CD4-positive, alpha-beta T cell treated with Interleukin-1 beta for 1 hour (primary cell): ENCODE measurements at places on chromosomes 4 and X.

DNA sequence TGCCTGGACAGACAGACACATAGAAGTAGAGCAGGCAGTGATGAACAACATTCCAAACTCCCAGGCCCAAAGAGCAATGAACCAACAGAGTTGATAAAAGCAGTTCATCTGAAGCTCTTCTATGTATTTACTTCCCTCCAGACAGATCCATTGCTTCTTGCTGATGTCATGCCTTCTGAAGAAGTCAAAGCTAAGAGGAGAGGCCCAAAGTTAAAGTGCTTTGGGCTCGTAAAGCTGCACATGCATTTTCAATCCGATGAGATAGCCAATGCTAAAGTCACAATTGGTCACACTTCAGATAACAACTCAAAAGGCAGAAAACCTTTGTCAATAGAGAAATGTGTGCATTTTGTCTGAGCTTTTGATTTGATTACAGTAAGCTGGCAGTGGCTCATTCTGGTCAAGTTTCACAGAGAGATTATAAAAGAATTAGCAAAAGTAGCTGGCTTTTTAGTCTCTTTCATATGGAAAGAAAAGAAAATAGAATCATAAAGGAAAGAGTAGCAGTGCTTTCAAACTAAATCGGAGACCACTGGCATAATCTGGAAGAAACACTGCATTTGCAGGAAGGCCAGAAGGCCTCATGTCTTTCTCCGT is 82.0 kb downstream of the GPC4 start:
- DNase-seq = no peak

- DNase-seq = no peak
These were observed 77.3 kb upstream of the NOCT start for GRCh38 chr4:138938366-138938690.

DNA sequence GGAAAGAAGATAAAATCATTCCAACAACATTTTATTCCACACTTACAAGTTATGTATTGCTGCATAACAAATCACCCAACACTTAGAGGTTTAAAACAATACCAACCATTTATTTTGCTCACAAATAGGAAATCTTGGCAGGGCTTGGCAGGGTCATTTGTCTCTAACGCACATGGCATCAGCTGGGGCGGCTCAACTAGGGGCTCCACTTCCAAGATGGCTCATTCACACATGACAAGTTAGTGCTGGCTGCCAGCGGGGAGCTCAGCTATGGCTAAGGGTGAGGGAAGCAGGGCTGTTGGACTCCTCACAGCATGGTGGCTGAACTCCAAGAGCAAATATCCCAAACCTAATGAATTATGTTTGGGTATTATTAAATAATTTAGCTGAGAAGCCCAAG is 377.0 kb downstream of the ZNF674 start:
- DNase-seq = no peak

DNA sequence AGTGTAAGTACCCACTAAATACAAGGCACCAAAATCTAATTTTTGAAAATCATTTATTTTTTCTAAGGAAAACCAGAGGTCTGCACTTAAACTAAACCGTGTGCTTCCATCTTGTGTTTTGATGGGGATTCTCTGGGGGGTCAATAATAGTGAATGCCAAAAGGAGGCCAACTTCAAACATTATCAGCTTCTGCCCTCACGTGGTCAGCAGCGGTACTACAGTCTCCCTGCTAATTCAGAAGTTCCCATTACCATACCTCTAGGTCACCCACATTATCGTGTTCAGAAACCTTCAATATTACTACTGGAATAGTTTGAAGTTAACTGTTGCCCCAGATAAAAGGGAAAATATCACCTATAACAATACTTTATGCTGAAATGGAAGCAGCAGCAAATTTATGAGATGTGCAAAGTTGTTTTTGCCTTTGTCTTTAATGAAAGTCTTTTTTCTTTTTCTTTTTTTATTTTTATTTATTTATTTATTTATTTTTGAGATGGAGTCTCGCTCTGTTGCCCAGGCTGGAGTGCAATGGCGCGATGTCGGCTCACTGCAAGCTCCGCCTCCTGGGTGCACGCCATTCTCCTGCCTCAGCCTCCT is 17.3 kb downstream of the CTPS2 start:
- DNase-seq = peak; percentile 44

DNA sequence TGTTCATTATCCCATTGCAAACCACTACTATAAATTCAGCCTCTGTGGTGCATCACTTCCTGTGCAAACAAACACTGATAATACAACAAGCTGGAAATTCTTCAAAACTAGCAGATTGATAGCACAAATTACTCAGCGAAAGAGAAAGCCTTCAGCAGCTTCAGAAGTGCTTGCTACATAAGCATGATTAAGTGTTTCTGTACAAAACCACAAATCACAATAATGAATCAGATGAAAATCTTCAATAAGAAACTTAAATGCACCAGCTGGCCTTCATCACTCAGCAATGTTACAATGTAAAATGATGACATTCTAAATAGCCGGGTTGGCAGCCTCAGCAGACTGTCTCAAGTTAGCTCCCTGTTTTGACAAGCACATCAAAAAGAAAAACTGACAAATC is 262.2 kb downstream of the SPOCK3 start:
- no peak for DNase-seq

GRCh38 chr4:99642725-99643489 is 14.7 kb downstream of the C4orf54 start:
- DNase-seq = no peak

GRCh38 chr4:76772498-76773106 is 125.3 kb downstream of the SOWAHB start:
- no peak for DNase-seq

DNA sequence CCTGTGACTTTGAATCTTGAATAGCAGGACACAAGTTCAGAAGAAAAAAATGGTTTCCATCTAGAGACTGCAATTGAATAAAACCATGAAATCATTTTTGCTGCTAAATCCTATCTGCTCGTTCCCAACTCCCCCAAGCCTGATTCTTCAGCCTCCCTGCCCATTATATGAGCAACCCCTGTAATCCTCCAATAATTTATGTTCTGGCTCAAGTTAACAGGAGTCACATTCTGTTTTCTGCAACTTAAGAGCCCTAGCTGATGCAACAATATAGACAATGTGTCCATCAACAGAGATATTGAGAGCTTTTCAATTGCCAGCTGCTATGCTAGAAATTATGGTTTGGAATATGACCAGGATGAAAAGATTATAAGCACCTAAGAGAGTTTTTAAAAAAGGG is 84.1 kb downstream of the LDB2 start:
- no peak for DNase-seq

GRCh38 chrX:131837325-131837724 is 185.8 kb upstream of the STK26 start:
- DNase-seq = no peak

DNA sequence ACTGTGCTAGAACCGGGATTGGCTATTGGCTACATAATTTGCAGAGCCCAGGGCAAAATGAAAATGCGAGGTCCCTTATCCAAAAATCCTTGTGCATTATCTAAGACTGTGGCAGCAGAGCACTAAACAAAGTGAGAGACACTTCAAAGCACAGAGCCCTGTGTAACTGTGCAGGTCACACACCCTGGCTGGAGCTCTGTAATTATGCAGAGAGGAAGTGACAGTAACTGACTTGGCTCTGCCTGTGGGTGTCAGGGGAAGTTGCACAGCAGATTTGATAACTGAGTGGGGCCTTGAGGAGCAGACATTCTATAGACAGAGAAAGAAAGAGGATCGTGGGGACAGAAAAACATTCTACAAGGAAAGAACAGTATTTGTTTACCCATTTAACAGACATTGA is 173.5 kb upstream of the FMR1 start:
- no peak for DNase-seq

GRCh38 chr4:47519239-47519883 is 34.3 kb downstream of the ATP10D start:
- peak; percentile 4 for DNase-seq

GRCh38 chr4:13527981-13528820 is 16.1 kb downstream of the NKX3-2 start:
- DNase-seq = no peak
